ENCODE measurements at places on chromosomes 13 and 19.

DNA sequence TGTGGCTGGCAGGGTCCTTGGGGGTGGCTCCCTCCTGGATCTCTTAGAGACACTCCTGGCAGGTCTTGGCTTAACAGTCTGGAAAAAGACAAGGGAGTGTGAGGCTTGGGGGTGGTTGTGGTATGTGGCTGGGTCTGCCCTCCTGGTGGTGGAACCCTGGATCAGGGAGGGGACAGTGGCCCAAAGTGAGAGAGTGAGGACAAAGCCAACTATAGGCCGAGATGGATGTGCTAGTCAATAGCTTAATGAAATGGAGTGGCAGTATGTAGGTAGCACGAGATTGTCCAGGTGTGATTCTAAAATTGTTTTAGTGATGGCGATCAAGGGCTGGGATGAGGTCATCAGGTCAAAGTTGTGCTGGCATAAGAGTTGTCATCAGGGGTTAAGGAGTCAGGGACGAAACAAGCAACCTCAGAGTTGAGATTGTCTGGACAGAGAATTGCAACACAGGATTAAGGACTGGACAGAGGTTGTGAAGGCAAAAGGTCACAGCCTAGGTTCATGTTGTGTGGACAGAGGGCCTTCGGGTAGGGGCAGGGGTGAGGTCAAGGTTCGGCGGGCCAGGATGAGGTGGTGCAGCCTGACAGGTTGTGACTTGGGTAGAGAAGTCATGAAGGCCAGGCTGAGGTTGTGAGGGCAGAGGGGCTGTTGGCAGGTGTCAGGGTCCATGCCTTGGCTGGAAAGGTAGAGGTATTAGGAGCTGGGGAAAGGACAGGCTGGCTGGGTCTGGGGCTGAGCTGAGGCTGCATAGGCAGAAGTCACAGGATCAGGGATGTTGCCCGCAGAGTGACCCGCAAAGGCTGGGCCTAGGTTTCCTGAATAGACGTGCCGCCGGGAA, 4.5 kb upstream of the RASAL3 start:
- no peak for DNase-seq

- DNase-seq, result no peak
These were observed 191.2 kb downstream of the SPRY2 start for GRCh38 chr13:80149736-80150135.

DNA sequence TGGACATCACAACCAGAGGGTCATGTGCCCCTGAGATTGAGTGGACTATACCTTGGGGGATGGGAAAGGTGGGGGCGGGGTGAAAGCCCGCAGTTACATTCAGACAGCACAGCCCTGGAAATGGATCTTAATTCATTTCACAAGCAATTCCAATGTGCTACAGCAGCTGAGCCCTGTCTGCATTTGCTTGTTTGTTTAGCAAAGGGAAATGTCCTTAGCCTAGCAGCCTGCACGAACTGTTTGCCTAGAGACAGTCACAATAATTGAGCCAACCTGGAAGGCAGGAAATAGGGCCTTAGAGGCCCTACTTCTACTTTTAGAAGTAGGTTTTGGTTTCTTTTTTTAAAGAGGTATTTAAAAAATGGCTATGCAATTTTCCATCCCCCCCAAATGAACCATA, 177.3 kb upstream of the KL start:
- DNase-seq, result no peak

- no peak for DNase-seq
These were observed 307.1 kb downstream of the DCT start for GRCh38 chr13:94172416-94172815.

DNA sequence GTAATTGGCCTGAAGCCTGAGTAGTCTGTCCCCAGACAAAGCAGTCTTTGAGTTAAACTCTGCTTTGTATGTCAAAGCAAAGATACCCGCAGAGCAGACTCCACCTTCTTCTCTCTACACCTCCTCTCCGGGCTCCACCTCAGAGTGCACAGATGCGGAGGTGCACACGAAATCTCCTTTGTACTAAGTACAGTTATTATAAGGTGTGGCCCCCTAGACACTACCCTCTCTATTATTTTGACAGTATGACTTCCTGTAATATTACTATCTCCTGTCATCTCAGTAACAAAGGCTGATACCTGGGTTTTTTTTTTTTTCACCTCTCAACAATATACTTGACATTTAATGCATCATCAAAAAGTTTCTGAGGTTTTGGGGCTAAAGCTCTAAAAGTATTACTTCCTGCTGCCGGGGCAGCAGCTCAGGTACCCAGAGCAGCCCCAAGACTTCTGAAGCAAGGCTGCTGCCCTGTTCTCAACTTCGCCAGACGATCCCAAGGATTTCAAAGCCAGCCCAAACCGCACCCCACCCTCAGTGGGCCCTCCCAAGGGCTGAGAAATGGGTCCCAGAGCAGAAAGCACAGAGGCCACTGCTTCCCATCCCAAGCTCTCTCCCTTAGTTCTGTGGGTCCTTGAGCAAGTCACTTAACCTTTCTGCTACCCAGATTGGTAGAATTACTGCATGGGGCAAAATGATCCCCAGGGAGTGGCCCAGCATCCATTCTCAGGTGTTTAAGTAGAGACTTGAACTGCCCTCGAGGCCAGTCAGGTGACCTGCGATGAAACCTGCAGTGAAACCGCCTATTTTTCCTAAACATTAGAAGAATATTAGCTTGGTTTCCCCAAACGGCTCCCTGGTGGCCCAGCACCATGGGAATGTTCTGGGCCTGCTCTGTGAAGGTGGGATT, 180.6 kb downstream of the FOXO1 start:
- peak; percentile 43 for DNase-seq

DNA sequence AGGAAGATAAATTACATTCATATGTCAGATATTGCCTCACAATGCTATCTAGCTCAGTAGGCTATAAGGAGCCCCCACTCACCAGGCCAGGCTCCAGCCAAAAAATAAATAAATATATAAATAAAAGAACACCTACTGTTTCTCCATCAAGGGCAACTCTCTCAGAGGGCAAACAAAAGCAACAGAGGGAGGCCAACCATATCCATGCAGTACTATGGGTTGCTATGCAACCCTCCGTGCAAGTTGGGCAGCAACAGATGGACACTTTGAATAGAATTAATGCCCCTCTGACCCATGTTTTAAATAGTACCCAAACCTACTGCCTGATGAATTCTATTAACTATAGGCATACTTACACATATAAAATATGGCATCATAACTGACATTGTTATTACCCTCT, 279.8 kb upstream of the EDNRB start:
- no peak for DNase-seq

DNA sequence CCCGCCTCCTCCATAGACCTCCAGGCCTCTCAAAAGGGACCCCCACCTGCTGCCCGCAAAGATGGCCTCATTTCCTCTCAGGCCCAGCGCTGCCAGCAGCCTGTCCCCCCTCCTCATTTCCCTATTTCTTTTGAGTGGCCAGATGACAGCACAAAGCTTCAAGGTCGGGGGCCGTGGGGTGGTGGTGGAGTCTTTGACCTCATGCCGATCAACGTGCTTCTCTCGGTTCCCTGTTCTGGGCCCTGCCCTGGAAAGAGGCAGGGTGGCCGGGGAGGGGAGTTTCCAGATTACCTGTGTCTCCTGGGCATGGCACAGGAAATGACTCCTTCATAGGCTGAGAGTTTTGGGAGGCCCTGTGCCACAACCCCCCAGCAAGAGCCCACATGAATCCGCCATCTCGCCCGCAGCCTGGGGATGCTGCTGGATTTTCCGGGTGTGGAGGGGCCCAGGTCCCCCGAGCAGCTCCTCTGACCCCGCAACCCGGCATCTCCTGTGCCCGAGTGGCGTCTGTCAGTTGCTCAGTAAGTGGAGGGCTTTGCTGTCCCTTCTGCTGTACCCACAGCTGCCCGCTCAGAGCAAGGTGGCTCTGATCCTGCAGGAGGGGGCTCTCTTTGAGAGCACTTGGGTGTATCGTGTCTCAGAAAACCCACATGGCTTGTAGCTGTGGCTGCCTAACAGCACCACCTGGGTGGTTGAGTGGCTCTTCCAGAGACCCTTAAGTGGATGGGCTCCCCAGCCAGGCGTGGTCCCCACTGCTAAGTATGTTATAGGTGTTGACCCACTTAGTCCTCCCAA, 139.4 kb downstream of the SIPA1L3 start:
- DNase-seq, result no peak

DNA sequence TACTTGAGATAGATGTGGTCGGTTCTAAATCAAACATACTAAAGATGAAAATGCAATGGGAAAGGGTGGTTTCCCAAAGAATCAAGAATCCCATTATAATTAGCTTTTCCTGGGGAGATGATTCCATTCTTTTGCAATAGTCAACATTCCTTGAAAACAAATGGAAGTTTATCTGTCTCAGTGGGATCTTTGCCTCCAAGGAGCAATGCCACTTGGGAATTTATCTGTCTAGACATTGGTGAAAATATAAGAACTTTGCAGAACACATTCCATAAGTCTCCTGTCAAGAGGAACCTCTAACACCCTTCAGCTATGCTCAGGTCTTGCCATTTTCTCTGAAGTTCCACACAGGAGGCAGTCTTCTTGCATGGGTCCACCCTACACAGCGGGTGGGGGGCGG, 152.5 kb downstream of the KCTD12 start:
- no peak for DNase-seq

DNA sequence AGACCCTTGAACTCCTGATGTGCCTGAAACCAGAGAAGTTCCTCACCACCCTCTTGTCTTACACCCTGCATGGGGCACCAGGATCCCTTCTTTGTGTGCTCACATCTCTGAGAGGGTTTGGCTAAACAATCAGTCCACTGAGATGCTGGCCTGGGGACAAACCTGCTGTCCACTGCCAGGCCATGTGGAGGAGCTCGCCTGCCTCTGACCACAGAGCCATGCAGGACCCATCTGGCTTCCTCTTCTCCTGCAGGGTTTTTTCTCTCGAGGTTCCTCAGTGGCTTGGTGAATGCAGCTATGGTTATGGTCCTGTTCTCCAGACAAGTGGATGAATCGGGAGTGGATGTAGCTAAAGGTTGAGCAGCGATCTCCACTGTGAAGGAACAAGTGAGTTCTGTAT, 49.1 kb upstream of the MEDAG start:
- DNase-seq, result no peak

DNA sequence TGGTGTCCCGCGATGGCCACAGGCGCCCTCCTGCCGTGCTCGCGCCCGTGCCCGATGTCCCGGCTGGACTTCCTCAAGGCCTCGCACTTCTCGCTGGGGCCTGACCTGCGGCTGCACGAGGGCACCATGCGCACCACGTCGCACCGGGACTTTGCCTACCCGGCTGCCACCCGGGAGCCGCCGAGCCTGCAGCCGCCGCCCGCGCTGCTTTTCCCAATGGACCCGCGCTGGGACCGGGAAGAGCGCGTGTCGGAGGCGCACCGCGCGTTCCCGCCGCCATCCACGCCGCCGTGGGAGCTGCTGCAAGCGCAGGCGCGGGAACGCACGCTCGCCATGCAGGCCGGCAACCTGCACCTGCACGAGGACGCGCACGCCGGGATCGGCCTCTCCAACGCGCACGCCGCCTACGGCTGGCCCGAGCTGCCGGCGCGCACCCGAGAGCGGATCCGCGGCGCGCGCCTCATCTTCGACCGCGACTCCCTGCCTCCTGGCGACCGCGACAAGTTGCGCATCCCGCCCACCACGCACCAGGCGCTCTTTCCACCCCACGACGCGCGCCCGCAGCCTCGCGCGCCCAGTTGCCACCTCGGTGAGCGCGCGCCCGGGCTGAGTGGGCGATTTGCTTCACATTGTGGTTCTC, 12.1 kb upstream of the PEX11G start:
- peak; percentile 39 for DNase-seq

DNA sequence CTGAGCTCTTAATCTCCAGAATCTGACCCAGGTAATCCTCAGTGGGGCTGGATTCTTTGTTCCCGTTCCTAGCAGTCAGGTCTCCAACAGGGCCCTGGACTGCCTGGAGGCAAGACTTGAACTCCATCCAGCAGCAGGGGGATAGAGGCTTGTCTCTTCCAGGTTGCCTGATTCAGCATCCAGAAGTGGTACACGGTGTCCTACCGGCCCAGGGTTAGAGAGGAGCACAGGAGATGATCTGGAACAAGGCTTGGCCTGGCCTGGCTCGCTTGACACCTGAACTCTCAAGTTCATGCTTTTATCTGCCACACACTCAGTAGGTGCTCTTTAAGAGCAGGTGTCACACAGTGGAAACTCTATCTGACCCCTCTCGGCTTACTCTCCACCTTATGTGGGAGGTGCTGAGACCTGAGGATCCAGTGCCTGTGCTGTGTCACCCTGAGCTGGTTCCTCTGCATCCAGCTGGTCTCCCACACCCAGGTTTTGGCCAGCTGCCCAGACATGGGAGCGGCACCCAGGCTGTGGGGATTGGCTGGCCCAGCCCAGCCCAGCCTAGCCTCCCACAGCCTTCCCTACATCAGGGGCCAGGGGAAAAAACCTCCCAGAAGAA, at the start of gene CYP4F3:
CYP4F3 (plus strand) TSS at position 604 of the 610 bp plus-strand sequence. CDS start 519 bp downstream, outside the sequence.
- no peak for DNase-seq

- DNase-seq, result no peak
These were observed 612.6 kb downstream of the DACH1 start for GRCh38 chr13:71254384-71254783.

DNA sequence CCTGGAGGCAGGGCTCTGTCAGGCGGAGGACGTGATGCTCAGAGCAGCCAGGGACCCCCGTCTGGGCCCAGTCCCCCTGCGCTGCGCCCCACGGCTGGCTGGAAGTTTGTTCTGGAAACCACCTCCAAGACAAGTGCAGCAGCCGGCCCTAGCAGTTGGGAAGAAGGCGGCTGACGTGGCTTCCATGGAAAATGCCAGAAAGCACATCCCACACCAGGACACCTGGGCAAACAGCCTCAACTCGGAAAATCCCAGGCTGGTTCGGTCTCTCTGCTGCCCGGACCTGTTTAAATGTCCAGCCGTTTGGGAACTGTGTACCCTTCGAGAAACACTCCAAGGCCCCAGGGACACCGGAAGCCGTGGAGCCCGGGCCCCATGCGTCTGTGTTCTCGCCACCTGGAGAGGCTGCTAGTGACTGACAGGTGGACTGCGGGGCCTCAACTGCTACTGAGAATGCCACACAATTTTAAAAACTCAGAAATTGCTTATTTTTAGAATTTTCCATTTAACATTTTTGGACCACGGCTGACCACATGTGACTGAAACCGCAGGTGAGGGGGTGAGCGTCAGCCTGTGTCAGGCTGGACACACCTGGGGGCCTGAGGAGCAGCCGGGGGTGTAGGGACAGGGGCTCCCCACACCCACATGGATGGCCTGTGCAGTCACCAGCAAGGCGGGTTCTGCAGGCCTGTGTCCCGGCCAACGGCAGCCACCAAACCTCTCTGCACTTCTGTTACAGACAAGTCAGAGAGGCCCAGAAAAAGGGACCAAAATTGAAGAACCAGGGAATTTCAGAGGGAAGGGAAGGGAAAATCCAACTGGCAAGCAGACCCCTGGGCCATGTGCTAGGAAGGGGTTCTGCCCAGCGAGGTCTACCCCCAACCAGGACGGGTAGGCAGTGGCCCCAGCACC, 31.7 kb downstream of the RASA3 start:
- DNase-seq, result no peak

GRCh38 chr13:102968572-102969228, 97.5 kb downstream of the SLC10A2 start:
- no peak for DNase-seq

GRCh38 chr13:30179597-30180276, 127.6 kb downstream of the KATNAL1 start:
- no peak for DNase-seq

GRCh38 chr13:104847922-104848321, 1687.5 kb downstream of the EFNB2 start:
- DNase-seq, result no peak

- DNase-seq, result no peak
These were observed 20.5 kb upstream of the VSTM2B start for GRCh38 chr19:29505097-29505824.
